Osteocyte (in vitro differentiated cells): ENCODE measurements at places on chromosomes 6 and 20. TPM values are rescaled to one million over a fixed set of nuclear protein-coding genes. Genes with fewer than 3 reads are reported as not detected.

GRCh38 chr6:100470422-100471120 lies 5.8 kb upstream of the SIM1 start:
- DNase-seq: no peak

The CCM2L gene
- not detected in 2 replicates for total RNA-seq

- DNase-seq: no peak
Observed at GRCh38 chr20:4681991-4682401, 39.7 kb upstream of the PRND start.

The PACRG gene
- total RNA-seq: 1.2 and 3.2 TPM in 2 replicates

- DNase-seq: no peak
Observed at GRCh38 chr6:159513074-159513720, 179.8 kb downstream of the SOD2 start.

DNA sequence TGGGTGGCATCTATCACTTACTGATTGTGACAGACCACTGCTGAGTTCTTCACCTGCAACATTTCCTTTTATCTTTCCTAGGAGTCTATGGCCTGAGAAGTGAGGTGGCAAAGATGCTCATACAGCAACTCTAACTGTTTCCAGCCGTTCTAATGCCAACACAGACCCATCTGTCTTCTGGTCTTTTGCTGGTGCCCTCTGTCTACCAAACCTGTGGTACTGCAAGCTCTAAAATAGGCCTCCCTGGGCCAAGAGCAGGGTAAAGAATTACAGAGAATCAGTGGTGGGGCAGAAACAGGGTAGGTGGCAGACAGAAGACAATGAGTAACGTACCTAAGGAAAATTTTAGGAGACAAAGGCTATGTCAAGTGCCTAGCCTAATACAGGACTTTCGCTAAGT lies 611.0 kb upstream of the FLRT3 start:
- DNase-seq: no peak

GRCh38 chr6:16331384-16332174 lies 93.2 kb downstream of the GMPR start:
- DNase-seq: no peak

DNA sequence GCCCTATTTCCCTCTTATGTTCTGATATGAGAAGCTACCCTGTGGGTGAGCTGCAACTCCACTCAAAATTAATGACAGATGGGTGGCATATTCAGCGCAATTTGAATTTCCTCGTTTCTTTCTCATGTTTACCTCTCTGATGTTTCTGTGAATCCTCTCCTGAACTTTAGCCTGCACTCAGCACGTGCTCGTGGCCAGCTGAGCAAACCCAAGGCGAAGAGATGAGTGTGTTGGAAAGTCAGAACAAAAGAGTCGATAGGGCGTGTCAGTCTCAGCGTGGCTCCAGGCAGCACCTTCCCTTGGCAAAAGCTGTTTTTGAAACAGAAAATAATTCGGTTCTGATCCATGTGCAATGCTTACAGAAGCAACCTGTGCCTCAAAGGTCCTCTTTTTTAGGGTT lies 226.1 kb upstream of the GMDS start:
- DNase-seq: no peak

GRCh38 chr6:38310061-38310460 lies 329.7 kb downstream of the BTBD9 start:
- DNase-seq: no peak

- no peak for DNase-seq
Observed at GRCh38 chr6:78709021-78709420, 158.3 kb upstream of the IRAK1BP1 start.

The NRN1 gene
- total RNA-seq: 0.21 TPM in 1 of 2 replicates, not detected in the other

GRCh38 chr6:26597389-26597766 lies 625 bp downstream of the ABT1 start:
- DNase-seq: no peak

- DNase-seq: no peak
Observed at GRCh38 chr6:108524528-108525248, 36.0 kb upstream of the FOXO3 start.

DNA sequence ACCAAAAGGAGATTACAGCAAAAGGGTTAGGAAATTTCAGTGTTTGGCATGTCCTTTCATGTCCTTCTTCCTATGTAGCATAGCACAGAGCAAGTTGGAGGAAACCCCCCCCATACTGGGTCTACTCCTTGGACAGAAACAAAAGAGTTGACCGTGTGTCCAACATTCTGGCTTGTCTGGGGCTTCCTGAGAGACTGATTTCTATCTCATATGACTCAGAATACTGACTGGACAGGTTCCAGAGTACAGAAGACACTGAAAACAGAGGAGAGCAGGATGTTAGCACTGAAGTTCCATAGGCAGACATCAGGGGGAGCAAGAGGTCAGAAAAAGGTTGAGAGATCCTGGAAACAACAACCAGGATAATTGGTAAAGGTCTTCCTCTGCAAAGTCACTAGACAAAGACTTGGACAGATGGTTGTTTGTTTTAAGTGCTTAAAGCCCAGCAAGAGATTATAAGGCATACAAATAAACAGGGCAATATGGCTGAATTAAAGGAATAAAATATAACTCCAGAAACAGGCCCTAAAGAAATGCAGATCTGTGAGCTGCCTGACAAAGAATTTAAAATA lies 48.4 kb downstream of the USP49 start:
- DNase-seq: no peak

GRCh38 chr20:22776369-22776768 lies 192.0 kb upstream of the FOXA2 start:
- DNase-seq: no peak

- no peak for DNase-seq
Observed at GRCh38 chr20:33310327-33310899, 27.4 kb downstream of the BPIFB1 start.

The TSBP1 gene
- not detected in 2 replicates for total RNA-seq

- DNase-seq: no peak
Observed at GRCh38 chr6:56145616-56146015, 101.8 kb downstream of the COL21A1 start.

GRCh38 chr20:13856354-13856753 lies 71.5 kb downstream of the NDUFAF5 start:
- DNase-seq: no peak

GRCh38 chr6:90111387-90111786 lies 185.3 kb downstream of the BACH2 start:
- no peak for DNase-seq

GRCh38 chr6:84074988-84075781 lies 41.6 kb downstream of the MRAP2 start:
- no peak for DNase-seq

DNA sequence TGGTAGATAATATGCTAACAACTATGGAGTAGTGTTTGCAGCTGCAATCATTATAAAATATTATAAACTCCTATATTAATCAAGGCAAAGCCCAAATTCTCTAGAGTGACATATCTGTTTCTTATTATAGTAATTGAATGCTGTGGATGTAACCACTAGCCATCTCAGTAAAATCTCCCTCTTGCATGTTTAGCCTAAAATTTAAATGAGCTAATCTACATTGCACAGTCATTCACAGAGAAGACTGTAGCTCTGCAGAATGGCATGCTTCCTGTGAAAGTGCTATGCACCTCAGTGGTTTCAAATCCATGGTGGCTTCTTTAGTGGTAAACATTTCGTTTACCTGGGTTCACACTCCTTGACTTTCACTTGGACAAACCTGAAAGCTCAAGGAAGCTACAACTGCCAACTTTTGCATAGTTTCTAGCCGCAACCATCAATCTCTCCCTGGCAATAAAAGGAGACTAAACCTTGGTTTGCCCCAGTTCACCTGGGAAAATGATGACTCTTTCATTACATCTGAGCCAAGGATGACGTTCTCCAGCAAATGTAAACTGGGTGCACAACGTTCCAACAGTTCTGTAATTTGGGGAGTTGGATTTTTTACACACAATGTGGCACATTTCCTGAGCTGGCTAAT lies 47.2 kb downstream of the FILIP1 start:
- no peak for DNase-seq

DNA sequence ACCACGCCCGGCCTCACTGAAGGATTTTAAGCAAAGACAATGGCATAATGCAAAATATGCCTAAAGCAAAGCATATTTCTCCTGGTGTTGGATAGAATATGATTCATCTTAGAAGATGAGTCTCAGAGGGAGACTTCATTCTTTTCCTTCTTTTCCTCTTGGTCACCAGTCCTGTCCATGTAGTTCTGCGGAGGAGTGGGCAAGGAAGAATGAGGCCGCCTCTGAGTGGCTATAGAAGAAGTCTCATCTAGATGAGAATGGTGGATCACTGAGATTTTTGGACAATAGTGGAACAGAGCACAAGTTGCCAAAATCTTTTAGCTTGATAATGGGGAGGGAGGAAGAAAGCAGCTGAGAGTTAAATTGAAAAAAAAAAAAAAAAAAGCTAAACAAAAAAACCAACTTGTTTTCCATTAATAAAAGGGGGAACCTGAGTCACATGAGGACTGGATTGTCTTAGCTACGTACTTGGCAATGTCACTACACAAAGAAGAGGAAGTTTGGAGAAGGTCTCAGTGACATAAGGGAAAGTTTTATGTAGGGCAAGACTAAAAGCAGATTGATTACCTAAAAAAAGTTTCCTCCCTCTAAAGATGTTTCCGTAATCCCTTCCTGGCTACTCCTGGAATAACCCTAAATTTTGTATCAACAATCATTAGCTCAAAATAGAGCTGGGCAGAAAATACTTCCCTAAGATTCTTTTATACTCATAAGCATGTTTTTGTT lies 6.0 kb downstream of the CD83 start:
- no peak for DNase-seq

GRCh38 chr6:54431466-54431865 lies 123.2 kb downstream of the TINAG start:
- no peak for DNase-seq

The DCDC2 gene
- total RNA-seq: 0.94 and 1.0 TPM in 2 replicates

The ZSWIM3 gene
- 3.9 and 4.4 TPM in 2 replicates for total RNA-seq

GRCh38 chr6:134533991-134534390 lies 216.1 kb upstream of the SGK1 start:
- DNase-seq: no peak

The MYLK2 gene
- total RNA-seq: 0.10 and 0.27 TPM in 2 replicates

The HTR1E gene
- total RNA-seq: not detected in 2 replicates

The TOMM34 gene
- total RNA-seq: 23.7 and 24.0 TPM in 2 replicates

DNA sequence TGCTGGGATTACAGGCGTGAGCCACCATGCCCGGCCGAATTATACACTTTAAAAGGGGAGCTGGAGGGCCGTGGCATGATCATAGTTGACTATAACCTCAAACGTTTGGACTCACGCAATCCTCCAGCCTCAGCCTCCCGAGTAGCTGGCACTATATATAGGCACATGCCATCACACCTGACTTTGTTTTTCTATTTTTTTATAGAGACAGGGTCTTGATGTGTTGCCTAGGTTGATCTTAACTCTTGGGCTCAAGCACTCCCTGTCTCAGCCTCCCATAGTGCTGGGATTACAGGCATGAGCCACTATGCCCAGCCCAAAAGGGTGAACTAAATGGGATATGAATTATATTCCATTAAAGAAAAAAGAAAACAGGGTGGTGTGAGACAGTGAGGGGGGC lies 7.8 kb downstream of the PTGIS start:
- DNase-seq: no peak

- DNase-seq: no peak
Observed at GRCh38 chr6:51387907-51388306, 569.2 kb downstream of the TFAP2B start.

GRCh38 chr20:13119583-13119982 lies 101.5 kb upstream of the ISM1 start:
- no peak for DNase-seq

The MUC22 gene
- total RNA-seq: not detected in 2 replicates

- no peak for DNase-seq
Observed at GRCh38 chr6:161908872-161909271, 635.0 kb upstream of the AGPAT4 start.

- no peak for DNase-seq
Observed at GRCh38 chr20:5113615-5113986, 6.2 kb downstream of the PCNA start.

The BMP5 gene
- not detected in 2 replicates for total RNA-seq
